Keratinocyte (primary cell): ENCODE measurements at places on chromosomes 4 and X.

- DNase-seq: no peak
Observed at GRCh38 chr4:128275346-128275745, 12.3 kb downstream of the PGRMC2 start.

DNA sequence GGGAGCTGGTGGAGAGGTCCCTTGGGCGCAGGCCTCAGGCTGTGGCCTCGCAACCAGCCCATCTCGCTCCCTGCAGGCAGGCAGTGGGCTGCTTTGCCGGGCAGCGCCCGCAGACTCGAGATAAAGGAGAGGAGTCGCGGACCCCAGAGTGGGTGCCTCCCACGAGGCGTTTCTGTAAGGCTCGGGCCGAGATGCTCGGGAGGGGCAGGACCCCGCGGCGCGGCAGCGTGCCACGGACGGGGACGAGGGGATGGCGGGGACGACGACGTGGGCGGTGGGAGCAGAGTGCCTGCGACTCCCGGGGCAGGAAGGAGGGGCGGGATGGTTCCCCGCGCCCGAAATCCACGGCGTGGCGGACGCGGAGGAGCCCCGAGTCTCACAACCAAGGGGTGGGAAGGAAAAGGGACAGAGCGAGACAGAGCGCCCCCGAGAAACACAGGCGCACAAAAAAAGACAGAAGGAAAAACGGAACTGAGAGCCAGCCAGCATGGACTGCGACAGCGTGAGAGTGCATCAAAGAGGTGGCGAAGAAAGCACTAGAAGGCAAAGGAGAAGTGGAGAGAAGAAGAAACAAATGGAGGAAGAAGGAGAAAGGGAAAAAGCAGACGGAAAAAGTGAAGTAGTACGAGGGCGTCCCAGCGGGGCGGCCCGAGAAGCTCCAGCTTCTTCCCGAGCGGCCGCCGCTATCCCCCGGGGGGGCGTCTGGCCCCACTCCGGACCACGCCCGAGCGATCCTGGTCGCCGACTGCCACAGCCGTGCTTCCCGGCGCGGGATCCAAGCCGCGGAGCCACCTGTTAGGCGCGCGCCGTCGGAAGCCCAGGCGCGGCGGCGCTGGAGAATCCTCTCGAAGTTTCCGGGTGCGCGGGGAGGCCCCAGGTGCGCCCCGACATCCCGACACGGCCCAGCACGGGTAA, 1.5 kb downstream of the BEND4 start:
- DNase-seq: no peak

GRCh38 chr4:76377481-76377901, 43.5 kb downstream of the CCDC158 start:
- DNase-seq: no peak

DNA sequence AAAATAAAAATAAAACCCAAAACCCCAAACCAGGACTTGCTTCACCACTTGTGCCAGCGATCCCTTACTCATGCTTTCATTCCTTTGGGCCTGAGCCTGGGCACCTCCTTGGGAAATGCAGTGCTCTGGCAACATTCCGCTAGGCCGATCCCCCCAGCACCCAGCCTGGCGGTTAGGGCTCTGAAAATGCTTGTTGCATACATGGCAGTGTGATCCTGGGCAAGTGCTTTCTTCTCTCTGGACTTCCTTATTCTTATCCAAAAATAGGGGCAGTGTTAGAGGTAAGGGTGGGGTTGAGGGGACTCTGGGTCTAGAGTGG, 4.6 kb downstream of the ZNF185 start:
- no peak for DNase-seq

DNA sequence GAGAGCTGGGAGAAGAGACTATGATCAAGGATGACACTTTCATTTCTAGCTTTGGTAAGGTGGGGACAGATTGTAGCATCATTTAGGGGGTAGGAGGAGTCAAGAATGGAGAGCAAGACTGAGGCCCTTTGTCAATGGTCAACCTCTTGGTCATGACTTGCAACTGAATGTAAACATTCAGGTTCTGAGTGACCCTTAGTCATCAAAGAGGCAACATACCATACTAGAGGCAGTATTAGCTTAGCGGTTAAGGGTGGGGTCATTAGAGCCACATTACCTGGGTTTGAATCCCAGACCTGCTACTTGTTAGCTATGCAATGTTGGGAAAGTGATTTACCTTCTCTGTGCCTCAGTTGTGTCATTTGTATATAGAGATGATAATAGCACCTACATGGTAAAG, 76.5 kb downstream of the MED28 start:
- DNase-seq: no peak

DNA sequence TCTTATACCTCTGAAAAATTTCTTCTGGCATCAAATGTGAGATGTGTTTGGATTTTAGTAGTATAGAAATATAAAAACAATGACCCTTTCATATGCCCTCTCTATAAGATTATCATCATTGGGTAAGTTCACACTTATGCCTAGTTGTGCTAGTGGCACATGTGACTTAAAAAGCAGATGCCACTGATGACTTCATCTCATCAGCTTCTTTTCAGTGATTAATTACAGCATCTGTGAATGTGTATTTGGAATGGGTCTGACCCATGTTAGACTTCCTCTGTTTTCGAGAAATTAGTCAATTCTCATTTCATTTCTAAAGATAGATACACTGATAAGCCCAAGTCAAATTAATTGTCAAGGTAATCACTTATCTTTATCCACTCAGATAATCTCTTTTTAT, 698.7 kb downstream of the GABRG1 start:
- DNase-seq: no peak

GRCh38 chr4:47432749-47433148, 30.8 kb downstream of the COMMD8 start:
- no peak for DNase-seq

GRCh38 chr4:11843927-11844326, 415.2 kb upstream of the HS3ST1 start:
- no peak for DNase-seq

- DNase-seq: peak; percentile 23
Observed at GRCh38 chr4:182555997-182556418, 312.8 kb downstream of the TENM3 start.

GRCh38 chr4:130043732-130044160, 947.8 kb downstream of the C4orf33 start:
- DNase-seq: no peak

DNA sequence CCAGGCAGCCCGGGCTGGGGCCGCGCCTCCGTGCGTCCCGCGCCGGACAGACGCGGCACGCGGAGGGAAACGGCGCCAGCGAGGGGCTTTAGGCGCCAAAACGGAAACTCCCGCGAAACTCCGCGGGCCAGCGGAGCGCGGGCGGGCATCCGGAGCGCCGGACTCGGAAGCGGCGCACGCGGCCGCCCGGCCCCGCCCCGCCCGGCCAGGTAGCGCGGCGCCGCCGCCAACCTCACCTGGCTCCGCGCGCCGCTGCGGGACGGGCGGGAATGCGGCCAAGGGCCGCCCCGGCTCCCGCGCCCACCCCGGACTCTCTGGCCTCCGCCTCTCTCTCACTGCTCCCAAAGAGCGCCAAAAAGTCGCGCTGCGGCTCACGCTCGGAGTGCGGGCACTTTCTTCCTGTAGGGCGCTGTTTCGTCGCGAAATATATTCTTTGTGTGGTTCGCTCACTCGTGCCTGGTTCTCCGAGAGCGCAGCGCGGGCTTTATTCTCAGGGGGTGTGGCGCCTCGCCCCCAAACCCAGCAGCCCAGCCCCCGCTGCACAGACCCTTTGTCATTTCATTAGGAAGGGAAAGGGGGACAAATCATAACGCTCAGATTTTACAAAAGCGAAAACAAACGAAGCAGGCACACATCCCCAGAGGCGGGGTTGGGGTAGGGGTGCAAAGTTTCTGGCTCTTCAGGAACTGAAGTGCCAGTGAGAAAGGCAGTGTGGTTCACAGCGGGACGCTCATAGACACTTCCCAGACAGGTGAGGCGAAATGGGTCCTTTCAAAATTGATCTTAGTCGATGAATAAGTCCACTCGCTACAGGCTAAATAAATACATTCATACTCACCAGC, 961 bp upstream of the MBNL3 start:
- no peak for DNase-seq

DNA sequence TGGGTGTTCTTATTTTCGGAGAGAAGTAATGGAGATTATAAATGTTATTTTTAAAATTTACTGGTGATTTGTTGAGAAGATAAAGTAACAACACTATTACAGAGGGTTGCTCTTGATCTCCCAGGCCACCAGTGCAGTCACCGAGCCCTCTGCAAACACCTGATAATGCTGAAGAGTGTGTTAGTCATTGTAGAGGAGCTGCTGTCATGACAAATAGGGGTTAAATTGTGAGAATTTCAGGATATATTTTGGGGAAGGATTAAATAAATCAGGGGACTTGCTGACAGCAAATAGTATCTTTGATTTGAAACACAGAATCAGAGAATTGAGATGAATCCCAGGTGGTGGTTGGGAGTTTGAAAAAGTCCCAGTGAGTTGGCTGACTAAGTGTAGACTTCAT, 16.7 kb upstream of the HAND2 start:
- no peak for DNase-seq

- DNase-seq: peak; percentile 55
Observed at GRCh38 chrX:103878466-103879122, 46.5 kb upstream of the RAB9B start.

DNA sequence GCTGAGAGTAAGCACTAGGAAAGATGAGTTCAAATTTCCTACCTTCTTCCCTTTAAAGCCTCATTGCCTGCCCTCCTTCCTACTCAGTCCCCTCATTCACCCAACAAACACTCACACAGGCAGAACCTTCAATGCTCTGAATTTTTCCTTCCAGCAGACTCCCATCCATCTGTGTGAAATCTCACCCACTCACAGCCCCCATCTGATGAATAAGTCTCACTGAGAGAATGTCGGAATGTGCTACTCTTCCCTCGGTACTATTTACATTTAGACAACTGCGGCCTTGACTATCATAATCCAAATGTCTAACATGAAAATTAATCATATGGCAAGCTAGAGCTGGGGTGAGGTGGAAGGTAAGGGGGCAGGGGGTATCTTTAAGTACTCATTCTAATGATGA, 19.4 kb downstream of the CLDN2 start:
- DNase-seq: no peak

DNA sequence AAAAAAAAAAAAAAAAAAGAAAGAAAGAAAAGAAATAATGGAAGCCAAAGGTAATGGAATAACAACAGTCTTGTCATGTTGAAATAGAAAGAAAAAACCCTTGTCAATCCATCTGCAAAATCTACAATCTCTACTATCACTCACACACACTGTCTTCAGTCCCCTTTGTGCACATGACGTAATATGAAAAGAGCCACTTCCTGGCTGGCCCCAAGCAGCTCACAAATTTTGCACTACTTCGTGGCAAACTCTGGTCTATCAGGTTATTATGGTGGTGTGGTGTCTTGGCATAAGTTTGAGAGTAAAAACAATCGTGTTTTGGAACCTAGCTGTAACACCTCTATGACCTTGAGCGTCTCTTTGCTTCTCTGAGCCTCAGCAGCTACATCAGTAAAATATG, 8.3 kb upstream of the AFAP1 start:
- DNase-seq: no peak

- DNase-seq: no peak
Observed at GRCh38 chr4:114385195-114385985, 213.2 kb upstream of the UGT8 start.

- DNase-seq: no peak
Observed at GRCh38 chrX:72123471-72124185, 8.1 kb downstream of the RTL5 start.

DNA sequence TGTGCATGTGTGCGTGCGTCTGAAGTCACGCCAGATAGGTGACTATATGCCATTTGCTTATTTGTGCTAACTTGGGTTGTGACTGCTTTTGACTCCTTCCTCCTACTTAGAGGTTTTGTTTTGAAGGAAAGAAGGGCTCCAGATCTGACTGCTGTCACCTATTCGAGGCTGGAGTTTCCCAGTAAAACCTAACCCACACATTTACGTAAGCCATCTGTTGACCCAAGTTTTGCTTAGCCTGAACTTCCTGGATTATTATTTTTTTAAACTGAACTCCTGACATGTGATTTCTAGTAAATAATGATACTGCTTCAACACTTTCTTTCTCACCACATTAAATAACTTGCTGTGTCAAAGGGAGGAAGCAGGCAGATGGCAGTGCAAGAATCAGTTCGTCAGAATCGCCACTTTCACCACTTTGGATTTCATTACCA, 41.5 kb downstream of the DTHD1 start:
- no peak for DNase-seq

DNA sequence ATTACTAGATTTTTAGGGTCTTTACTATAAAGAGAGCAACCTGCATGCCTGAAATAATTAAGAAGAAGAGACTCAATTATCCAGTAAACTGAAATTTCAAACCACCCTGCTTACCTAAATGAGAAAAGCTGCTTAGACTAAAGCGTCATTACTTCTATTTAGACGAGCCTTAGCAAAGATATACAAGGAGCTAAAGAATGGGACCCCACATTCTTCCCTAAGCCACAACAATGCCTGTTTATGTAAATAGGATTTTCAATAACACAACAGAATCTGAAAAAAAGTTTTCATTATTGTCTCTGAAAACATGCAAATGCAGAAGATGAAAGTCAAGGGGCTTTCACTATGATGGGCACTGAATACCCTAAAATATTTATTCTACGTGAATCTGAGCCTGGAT, 16.2 kb downstream of the GPC3 start:
- no peak for DNase-seq

- DNase-seq: no peak
Observed at GRCh38 chr4:16914208-16914607, 15.8 kb upstream of the LDB2 start.

DNA sequence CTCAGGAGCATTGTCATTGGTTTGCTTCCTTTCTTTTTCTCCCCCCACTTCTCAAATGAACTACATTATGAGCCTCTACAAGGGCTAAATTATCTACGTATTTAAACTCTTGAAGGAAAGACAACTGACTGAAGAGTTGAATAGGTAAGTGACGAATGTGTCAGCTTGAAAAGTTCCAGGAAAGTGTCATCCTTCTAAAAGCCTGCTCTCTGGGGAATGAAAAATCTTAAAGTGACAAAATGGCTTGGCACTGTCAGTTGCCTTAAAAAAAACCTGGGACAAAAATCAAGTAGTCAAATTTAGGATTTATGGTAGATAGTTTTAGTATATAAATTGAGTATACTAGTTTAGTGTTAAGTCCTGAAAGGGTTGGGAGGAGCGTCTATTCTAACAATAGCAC, 173.9 kb upstream of the NDP start:
- DNase-seq: no peak

GRCh38 chr4:122017296-122017695, 65.4 kb upstream of the TRPC3 start:
- no peak for DNase-seq

- no peak for DNase-seq
Observed at GRCh38 chrX:56763556-56764152, 34.6 kb downstream of the NBDY start.

- DNase-seq: no peak
Observed at GRCh38 chrX:110146521-110146920, 143.6 kb downstream of the TMEM164 start.

GRCh38 chr4:1126506-1126905, 13.1 kb upstream of the RNF212 start:
- no peak for DNase-seq

- DNase-seq: no peak
Observed at GRCh38 chr4:110849461-110849860, 226.6 kb upstream of the PITX2 start.

- DNase-seq: no peak
Observed at GRCh38 chr4:2011583-2011982, 2.8 kb upstream of the NELFA start.

GRCh38 chrX:72635930-72636329, 63.3 kb upstream of the HDAC8 start:
- no peak for DNase-seq
